ENCODE measurements at places on chromosomes 6 and 20.

DNA sequence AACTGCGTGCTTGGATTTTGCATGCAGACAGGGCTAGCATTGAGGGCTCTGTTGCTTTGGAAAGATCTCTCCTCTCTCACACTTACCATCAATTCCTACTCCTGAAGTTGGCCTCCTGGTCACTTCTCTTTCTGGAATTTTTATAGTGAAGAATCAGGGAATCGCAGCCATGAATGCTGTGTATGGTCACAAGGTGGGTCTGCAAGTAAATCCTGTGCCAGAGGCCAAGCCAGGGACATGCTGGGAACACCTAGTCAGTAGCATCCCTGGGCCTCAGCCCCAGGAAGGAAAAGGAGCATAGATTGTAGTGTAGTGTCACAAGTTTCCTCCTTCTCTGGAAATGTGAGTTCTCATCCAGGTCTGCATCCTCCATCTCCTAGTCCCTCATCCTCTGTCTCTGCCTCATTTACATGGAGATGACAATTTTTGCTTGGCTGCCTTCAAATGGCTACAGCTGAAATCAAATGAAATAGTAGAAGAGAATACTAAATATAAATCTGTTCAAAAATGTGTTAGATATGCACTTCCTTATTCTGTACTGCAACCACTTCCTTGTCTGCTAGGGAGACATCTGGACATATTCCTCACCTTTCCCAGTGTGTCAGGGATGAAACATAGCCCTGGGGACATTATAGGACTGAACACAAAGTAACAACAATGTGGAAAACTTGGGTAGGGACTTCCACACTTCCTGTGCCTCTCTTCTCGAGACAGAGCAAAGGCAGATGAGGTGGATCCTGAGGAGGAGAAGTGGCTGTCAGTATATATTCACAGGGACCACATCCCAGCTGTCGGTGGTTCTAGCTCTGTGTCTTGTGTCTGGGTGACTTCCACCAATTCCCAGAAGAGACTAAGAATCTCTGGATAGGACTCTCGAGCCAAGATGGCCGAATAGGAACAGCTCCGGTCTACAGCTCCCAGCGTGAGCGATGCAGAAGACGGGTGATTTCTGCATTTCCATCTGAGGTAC is 17.0 kb downstream of the CST9 start:
- no peak for DNase-seq

DNA sequence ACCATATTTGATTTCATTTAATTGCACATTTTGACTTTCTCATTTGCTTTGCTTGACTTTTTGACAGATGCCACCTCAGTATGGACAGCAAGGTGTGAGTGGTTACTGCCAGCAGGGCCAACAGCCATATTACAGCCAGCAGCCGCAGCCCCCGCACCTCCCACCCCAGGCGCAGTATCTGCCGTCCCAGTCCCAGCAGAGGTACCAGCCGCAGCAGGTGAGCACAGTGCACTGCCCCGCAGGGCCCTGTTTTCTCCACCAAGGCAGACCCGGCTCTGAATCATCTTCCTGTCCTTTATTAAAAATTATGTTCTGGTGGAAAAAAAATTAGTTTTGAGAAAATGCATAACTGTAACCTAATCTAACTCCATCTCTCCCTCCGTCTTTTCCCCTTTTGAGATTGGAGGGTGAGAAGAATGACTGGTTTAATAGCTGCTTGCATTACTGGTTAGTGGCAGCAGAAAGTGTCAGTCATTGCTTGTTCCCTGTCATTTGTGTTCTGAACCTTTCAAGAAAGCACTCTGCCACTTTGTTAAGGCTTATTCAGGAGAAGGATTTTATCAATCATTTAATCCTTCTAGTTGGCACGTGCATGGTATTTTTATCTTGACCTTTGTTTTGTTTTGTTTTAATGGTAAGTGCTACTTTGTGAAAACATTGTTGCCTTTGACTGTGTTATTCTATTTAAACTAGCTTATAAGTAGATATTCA is 124.3 kb downstream of the ARID1B start:
- DNase-seq = no peak

DNA sequence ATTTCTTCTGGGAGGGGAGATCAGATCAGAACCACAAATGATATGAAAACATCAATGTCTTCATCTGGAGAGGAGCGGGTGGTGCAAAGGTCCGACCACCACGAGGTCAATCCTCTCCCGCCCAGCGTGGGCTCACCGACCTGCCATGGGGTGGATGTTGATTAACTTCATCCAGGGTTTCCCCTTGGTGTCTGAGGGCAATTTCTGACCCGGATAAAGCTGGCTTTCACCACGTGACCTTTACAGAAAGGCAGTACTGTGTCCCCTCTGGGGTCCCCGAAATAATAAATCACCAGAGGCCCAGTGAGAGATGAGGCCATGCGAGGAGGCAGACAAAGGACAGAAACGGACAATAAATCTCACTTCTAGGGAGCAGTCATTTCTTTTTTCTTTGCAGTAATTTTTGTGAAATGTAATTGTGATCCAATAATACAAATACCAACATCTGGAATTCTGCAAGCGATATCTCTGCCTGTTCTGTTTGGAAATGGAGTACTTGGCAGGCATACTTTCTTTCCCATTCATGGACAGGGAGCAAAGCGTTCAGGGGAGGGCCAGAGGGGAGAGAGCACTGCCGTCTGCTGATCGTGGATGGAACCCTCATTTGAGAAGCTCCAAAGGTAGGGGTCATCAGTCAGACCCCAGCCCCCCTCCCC is 55.1 kb upstream of the APCDD1L start:
- DNase-seq = no peak

DNA sequence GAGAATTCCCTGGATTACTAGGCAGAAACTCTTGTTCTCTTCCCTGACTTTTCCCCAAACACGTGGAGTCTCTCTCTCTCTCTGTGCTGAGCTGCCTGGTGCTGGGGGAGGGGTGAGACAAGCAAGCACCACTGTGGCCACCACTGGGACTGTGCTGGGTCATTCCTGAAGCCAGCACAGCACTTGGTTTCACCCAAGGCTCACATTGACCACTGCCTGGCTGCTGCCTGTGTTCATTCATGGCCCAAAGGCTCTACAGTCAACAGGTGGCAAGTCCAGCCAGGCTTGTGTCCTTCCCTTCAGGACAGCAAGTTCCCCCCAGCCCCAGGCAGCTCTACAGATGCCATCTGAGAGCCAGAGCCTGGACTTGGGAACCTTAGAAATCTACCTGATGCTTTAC is 92.2 kb downstream of the CTNNBL1 start:
- DNase-seq = no peak

GRCh38 chr6:5213836-5214235 is 46.9 kb downstream of the LYRM4 start:
- no peak for DNase-seq
